GM19239 (cell line): ENCODE measurements at places on chromosomes 5 and 9.

GRCh38 chr9:18979367-18979766, 53.6 kb downstream of the SAXO1 start:
- no peak for DNase-seq

DNA sequence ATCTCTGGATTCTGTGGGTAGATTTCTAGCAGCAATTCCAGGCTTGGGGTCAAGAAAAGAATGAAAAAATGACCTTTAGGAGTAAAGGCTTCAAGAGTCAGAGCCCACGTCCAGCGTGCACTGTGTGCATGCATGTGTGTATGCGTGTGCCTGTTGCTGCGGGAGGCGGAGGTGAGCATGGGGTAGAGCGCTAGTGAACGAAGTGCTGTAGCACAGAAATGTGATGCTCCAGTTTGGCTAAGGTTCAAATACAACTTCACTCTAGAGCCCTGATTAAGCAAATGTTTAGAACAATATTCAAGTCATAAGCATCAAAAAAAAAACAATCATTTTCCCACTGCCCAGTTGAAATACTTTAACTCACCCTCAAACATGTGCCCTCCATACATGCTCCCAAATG, 403.9 kb downstream of the ZNF608 start:
- DNase-seq: no peak

DNA sequence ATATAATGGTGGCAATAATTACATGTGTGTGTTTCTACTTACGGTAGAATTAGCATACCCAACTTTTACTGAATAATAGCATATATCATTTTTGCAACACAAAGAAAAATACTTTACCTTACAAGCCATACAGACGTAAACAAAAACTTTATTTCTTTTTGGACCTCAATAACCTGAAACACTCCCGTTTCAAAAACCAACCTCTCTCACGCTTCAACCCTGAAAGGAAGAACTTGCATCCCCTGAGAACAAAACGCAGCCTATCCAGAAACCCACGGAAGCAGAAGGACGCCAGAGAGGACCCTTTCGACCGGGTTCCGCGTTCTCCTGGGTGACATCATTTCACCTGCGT, at the start of gene RNF38:
Gene RNF38 (minus strand): TSS at position 290 of the 352 bp plus-strand sequence. CDS start 161 bp downstream, at position 129.
- no peak for DNase-seq

- DNase-seq: no peak
These were observed 29.1 kb upstream of the IL12B start for GRCh38 chr5:159359408-159359807.

DNA sequence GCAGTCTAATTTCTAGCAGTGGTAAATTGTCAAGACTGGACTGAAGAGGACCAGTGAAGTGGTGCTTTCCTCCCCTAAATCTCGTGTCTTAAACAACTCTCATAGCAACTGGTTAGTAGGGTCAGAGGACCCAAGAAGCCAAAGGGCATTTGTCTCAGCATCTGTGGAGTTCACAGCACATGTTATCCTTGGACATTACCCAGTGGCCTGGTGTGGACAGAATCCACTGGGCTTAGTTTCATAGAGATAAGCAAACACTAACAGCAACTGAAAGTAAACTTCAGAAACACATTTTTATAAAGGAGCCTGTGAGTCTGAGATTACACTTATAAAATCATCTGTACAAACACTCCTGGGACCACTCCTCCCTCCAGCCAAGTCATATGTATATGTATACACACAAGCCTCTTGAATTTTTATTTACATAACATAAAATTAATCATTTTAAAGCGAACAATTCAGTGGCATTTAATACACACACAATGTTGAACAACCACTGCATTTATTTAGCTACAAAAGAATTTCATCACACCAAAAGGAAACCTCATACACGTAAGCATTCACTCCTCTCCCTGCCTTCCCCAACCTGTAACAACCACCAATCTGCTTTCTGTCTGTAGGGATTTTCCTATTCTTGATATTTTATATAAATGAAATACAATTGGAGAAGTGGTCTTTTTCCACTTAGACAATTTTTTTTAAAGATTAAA, 457.8 kb downstream of the RASEF start:
- DNase-seq: no peak

GRCh38 chr5:31890046-31890445, 251.1 kb downstream of the PDZD2 start:
- DNase-seq: no peak

GRCh38 chr5:172719211-172719610, 51.8 kb downstream of the DUSP1 start:
- DNase-seq: no peak

DNA sequence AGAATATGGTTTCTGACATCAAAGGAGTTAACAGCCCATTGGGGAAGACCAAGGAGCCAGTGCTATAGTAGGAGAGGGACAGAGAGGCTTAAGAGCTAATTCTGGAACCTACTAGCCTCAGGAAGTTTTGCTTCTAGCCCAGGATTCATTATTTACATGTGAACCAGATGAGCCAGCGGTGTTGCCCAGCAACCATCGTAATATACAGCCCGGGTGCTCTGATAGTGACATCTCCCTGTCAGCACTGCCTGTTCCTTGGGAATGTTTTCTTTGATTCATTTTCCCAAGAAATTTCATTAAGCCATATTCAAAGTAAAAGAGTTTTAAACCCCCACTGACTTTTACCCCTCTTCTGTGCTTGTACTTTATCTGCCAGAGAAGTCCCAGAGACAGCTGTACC, 217.4 kb upstream of the ADAMTSL1 start:
- DNase-seq: no peak

DNA sequence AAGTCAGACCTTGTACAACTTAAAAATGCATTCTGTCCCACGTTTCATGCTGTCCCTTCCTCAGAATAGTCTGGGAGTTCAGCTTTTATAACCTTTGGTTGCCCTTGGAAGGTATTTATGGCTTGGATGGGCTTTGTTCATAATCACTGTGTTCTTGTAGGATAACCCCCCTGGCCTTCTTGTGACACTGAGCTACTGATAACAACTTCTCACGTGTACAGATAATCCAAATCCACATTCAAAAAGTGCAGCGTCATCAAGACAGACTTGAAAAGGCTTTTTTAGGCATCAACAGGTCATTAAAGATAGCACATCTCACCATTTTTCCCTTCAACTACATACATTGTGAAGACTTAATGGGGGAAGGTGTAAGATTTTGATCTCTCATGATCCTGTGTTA, 42.0 kb downstream of the SLC1A3 start:
- no peak for DNase-seq

- DNase-seq: no peak
These were observed 114.8 kb upstream of the DAPK1 start for GRCh38 chr9:87382900-87383299.
